NCI-H1436 (cell line): ENCODE measurements at places on chromosomes 4 and X.

DNA sequence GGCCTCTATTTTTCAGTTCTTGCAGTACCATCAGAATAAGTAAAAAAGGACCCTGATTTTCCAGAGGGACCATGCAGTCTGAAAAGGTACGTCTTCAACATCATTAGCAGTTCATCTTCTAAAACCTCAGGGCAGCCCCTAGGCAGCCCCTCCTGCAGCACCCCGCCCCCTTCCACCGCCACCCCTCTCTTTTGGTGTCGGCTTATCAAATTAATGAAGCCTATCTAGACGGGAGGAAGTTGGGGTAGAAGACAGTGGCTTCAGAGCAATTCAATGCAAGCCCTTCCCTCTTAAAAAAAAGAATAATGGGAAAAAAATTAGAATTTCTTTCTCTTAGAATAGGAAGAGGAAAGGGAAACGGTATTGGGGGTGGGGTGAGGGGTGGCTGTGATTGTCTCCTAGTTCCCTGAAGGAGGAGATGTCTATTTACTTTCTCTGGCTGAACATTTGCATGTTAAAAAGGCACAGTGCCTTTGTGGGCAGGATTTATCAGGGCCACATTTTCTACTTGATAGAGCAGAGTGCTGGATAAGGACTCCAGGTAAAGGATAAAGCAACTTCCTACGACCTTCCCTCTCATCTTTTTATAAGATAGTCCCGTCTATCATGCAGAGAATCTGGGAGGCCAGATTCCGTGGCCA lies 159.4 kb downstream of the MGST2 start:
- no peak for DNase-seq

- no peak for DNase-seq
These were observed 74.6 kb upstream of the FAAH2 start for GRCh38 chrX:57211906-57212305.

GRCh38 chrX:20654596-20655106 lies 387.9 kb upstream of the RPS6KA3 start:
- DNase-seq, result no peak

DNA sequence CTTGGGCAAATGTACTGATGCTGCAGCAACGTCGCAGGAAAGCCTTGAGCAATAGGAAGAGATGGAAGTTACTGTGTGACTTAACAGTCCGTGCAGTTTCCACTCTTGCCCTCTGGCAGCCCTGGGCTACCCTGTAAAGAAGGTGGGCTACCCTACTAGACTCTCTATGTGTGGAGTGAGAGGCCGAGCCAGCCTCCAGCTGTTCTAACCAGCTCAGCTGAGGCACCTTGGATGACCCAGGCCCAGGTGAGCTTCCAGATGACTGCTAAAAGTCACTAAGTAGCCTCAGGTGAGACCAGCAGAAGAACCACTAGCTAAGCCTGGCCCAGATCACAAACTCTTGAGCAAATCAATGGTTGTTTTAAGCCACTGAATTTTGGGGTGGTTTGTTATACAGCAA lies 34.9 kb upstream of the PPP2R2C start:
- DNase-seq, result no peak

DNA sequence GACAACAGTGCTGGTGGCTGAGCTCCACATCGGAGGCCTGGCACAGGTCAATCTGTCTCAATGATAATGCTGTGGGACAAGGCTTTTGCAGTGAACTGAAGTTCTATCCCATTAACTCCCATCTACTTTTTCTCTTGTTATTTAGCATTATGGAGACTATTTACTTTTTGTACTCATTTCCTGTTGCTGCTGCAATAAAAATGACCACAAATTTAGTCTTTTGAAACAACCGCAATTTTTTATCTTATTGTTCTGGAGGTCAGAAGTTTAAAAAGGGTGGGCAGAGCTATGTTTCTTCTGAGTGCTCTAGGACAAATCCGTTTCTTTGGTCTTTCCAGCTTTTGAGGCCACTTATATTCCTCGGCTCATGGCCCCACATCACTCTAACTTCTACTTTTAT lies 111.0 kb upstream of the PITX2 start:
- DNase-seq, result no peak

DNA sequence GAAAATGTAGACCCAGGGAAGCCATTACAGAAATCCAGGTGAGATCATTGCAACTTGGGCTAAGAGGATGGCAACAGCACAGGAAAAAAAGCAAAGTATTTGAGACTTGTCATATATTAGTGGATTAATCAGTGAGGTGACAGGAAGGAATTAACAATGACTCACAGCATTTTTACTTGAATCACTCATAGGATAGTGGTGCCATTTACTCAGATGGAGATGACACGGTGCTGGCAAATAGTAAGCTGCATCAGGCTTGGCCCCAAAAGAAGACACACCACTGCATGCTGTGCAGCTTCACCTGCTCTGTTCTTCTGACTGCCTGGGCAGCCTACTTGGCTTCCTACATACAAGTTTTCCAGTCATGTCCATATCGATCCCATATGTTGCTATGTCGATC lies 144.8 kb downstream of the FRYL start:
- no peak for DNase-seq
